ENCODE measurements at places on chromosomes 2 and 18. TPM values are rescaled to one million over a fixed set of nuclear protein-coding genes. Genes with fewer than 3 reads are reported as not detected.

GRCh38 chr2:30204281-30204680, 27.1 kb upstream of the LBH start:
- no peak overlapping the region for H3K27ac ChIP-seq
- H3K4me3 ChIP-seq = no peak overlapping the region
- DNase-seq = no peak
- H3K4me1 ChIP-seq = no peaks in the 10 kb centered on the region

DNA sequence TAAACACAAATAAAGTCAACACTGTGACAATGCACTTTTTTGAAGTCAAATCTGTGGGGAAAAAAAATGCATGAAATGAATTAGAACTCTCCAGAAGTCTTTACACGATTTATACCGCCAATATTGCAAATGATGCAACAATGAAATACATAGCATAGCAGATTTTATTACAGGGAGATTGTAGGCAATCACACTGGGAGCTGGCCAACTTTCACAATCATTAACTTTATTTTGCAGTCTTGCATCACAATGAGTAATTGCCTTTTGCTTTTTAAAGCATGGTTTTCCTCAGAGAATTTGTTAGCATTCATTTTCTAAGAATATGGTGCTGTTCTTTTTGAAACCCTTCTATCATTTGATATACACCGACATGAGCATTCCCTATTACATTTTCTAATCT, 366.4 kb upstream of the FSIP2 start:
- no peaks in the 10 kb centered on the region for H3K36me3 ChIP-seq
- no peak overlapping the region for H3K27ac ChIP-seq
- H3K27me3 ChIP-seq = no peaks in the 10 kb centered on the region
- no peak for DNase-seq
- no peak overlapping the region for H3K4me3 ChIP-seq
- peaks cover 6% of the 10 kb centered on the region for H3K4me1 ChIP-seq

DNA sequence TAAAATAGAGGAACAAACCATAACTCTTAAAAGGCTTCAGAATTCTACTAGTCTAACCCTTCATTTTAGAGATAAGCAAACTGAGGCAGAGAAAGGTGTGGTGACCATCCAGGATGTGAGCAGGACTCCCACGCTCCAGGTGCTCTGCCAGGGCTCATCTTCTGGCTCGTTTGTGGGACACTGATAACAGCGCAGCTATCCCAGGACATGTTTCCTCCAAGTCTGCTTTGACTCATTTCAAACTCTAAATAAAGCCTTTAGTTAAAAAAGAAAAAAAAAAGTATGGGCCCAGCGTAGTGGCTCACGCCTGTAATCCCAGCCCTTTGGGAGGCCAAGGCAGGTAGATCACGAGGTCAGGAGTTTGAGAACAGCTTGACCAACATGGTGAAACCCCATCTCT, 28.4 kb downstream of the CNRIP1 start:
- H3K4me3 ChIP-seq = no peak overlapping the region
- no peak for DNase-seq
- H3K36me3 ChIP-seq = no peaks in the 10 kb centered on the region
- H3K4me1 ChIP-seq = peaks cover 4% of the 10 kb centered on the region
- H3K27me3 ChIP-seq = no peaks in the 10 kb centered on the region
- no peak overlapping the region for H3K27ac ChIP-seq

Gene THSD7B
- 10.5 TPM for total RNA-seq

Gene REG1B
- not detected for total RNA-seq

Data from endothelial cell (in vitro differentiated cells).